AG04449 (cell line): ENCODE measurements at places on chromosomes 4 and X.

DNA sequence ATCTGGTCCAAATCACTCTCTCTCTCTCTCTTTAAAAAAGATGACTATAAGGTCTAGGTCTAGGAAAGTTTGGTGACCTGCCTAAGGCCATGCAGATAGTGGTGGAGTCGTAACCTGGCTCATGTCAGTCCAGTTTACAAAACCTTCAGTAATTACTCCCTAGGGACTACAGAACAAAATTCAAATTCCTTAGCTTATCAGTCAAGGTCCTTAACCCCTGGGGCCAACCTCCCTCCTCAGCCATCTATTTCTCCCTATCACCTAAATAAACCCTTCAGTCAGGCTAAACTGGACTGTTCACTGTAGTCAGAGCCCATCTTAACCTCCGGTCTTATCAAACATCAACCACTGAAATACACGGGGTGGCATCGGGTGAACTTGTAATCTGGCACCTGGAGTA, 68.9 kb downstream of the MAP3K15 start:
- DNase-seq, result no peak

DNA sequence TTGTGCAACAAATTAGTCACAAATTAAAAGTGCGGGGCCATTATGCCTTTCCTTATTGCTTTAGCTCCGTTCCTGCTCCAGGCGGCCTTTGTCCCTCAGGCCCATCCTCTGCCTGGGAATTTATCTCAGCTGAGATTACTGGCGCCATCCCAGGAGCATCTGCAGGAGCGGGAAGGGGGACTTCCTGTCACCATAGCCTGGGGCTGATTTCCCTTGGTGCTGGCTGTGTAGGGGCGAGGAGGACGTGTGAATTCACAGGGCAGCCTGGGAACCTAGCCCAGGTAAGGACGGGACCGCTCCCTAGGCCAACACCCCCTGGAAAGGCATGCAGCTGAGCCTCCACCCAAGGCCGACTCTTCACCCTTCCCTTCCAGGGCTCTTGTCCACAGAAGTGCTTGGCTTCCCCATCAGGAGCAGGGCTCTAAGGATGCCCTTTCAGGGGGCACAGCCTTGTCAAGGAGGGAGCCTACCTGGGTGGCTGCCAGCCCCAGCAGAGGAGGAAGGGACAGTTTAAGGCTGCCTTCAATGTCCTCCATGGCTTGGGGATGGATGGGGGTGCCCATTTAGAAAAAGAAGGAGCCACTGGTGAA, 72.6 kb upstream of the NKX1-1 start:
- DNase-seq, result no peak

- no peak for DNase-seq
Observed at GRCh38 chrX:19639813-19640462, 124.6 kb upstream of the MAP3K15 start.

DNA sequence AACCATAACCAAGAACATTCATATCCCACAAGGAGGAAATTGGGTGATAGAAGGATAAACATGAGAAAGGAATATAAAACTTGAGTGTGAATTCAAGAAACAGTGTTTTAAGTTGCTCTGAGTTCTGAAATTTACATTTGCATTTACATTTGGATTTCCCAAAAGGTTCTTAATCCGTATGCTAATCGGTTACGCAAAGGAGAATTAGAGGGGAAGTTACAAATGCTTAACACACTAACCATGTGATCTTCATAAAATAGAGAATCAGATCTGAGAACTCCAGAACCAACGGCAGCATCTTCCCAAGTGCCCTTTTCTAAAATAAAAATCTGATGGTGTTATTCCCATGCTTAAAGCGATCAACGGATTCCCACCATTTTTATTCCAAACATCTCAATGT, 48.0 kb downstream of the PROM1 start:
- DNase-seq, result no peak

GRCh38 chrX:122703762-122704161, 480.3 kb upstream of the GRIA3 start:
- no peak for DNase-seq

DNA sequence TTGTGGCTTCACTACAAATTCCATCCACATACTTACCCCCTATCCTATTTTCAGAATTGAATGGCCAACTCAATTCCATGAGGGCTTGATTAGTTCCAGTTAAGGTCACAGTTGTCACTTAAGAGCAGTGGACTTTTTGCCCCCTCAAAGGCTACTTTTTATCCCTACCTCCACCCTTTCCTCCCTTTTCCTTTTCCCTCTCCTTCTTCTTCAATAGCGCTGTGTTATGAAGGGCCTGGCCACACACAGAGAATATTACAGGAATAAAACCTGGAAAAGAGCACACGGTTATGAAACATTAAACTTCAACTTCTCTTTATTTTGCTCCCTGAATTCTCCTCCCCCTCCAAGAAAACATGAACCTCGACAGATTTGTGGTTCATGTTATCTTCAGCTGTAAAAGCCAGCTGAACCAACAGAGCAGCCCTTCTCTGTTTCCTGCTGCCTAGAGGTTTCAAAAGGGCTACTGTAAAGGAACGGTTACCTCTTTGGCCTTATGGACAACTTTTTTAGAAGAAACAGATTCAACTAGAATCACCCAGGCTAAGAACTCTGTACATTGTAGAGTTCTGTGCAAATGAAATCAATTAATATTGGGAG, 87.0 kb upstream of the RPL34 start:
- no peak for DNase-seq

DNA sequence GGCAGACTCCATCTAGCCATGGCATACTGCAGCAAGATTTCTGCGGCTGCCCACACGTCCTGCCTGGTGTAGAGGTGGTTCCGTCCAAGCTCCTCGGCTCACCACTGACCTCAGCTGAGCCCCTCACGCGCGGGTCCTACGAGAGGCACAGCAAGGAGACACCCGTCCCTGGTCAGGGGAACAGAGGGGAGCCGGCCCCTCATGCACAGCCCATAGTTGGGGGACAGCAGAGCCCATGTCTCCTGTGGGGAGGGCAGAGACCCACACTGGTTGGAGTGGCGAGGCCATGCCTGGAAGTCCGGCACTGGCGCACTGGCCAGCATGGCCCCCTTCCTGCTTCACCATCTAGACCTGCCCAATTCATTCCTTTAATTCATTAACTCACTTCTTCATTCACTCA, 80.8 kb downstream of the HTRA3 start:
- DNase-seq, result no peak

DNA sequence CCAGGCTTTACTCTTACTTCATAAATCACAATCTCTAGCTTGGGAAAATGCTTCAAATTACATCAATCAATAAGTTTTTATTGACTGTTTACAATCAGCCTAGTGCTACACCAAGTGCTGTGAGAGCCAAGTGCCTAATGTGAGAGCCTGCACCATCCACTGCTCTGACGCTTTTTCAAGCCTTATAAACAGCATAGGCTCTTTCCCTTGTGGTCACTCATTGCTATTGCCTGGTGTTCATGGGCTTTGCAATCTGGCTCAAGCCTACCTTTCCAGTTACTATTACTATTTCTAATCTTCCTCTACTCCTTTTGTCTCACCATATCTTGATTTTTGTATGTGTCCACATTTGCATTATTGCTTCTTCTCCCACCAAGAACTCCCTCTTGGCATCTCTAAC, 77.0 kb downstream of the REELD1 start:
- no peak for DNase-seq

- DNase-seq, result no peak
Observed at GRCh38 chrX:9845578-9845952, 59.3 kb downstream of the SHROOM2 start.

- DNase-seq, result no peak
Observed at GRCh38 chrX:65581661-65582339, 47.2 kb upstream of the LAS1L start.

- no peak for DNase-seq
Observed at GRCh38 chr4:41795796-41796385, 47.4 kb upstream of the PHOX2B start.

DNA sequence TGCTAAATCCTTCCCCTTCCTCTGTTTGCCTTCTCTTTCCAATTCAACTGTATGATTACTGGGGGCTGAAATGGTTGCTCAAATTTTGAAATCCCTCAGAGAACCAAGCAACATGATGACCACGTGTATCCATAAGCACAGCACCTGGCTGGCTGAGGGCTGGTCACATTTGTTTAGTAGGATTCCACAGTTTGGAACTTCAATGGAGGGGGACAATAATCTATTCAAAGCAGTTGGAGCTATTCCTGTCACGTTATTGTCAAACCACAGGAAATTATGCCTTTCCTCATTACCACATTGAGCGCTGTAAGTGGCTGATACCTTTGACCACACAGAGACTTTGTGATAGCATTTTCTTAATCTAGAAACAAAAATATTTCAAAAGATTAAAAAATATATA, 7.0 kb downstream of the TMSB4X start:
- no peak for DNase-seq

DNA sequence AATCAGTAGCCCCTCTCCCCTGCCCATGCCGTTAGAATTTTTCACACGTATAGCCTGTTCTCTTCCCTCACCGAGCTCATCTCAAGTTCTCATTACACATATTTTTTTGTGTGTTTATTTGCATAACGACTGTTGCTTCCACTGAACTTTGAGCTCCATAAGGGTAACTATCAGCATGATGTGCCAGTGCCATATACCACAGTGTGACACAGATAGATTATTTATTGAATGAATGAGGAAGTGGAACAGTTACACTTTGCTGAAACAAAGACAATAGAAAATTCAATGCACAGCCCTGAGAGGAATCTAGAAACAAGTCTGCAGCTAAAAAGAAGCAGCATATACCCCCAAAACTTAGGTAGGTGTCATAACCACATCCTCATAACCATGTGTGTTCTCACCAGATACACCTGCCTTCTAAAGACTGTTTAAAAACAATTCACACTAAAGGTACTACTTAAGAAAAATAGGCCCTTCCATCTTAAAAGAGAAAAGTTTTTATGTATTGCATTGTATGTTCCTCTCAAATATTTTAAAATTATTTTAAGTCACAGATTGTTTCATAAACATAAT, 389.9 kb downstream of the PACRGL start:
- no peak for DNase-seq

DNA sequence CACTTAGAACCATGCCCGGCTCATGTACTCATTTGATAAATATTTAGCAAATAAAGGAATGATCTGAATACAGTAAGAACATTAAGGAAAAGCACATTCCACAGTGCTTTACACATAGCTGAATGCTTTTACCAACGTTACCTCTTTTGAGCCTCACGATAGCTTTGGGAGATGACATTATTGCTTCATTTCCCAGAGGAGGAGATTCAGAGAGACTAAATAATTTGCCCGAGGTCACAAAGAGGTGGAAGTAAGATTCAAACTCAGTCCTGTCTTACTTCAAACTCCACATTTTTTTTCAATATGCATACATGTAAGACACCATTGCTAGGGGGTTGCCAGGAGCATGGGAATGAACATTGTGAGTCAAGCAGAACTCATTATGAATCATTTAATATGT, 538.5 kb downstream of the BCOR start:
- DNase-seq, result no peak

DNA sequence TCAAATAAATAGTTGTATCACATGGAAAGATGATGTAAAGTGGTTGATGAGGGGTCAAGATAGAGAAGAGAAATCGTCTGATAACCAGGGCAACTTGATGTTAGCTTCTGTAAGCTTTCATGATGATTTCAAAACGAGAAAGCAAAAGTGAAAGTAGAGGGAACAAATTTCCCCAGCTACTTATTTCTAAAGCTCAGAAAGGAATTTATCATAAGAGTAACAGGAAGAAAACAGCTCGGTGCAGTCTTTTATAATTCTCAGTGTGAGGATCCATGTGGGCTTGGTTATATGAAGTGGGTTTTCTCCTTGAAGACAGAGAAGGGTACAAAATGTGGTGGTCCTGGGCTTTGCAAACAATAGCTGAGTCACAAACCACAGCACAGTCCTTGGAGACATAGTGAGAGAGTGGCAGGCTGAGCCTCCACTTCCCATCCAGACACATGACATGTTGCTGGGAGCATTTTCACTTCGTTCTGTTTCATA, 32.1 kb upstream of the GLRA2 start:
- DNase-seq, result no peak

DNA sequence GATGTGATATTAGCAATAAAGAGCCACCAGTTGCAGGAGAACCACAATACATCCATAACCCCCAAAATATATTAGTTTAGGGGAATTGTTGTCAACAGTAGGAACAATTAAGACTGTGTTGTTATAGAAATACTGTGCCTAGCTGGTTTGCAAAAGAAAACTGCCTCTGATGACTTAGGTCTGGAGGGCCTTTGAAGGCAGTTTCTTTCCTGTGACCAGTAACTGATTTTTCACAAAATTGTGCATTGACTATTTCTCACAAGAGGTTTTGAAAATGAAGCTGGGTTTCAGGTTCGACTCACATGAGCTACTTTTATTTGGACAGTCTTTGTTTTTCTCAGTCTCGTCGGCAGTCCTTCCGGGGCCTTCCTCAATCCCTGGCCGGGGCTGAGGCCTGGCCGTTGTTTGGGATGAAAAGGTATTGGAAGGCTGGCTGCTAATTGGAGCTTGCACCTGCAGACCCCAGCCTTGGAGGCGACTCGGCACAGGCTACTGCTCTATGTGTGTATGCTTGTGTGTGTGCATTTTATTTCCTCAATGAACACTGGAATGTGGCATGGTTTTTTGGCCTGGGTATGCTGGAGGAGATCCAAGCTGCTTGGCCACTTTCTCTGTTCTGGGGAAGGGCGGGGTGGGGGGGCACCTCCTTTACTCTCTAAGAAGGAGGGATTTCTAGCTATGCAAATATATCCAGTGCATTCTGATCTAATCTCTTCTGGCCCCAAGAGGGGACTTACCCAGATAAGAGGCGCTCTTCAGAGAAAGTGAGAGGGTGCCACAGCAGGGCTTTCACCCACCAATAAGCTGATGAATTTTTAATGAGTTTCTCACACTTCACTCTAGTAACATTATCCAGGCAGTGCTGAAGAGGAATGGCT, 49.5 kb upstream of the LNX1 start:
- no peak for DNase-seq

- no peak for DNase-seq
Observed at GRCh38 chr4:168618577-168619265, 121.9 kb downstream of the PALLD start.

DNA sequence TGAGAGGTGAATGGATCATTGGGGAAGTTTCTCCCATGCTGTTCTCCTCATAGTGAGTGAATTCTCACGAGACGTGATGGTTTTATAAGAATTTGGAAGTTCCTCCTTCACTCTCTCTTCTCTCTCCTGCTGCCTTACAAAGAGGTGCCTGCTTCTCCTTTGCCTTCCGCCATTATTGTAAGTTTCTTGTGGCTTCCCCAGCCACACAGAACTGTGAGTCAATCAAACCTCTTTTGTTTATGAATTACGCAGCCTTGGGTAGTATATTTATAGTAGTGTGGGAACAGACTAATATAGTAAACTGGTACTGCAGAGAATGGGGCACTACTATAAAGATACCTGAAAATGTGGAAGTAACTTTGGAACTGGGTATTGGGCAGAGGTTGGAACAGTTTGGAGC, 7.8 kb upstream of the CTAG2 start:
- DNase-seq, result no peak

GRCh38 chrX:68261060-68261672, 172.1 kb downstream of the OPHN1 start:
- no peak for DNase-seq

DNA sequence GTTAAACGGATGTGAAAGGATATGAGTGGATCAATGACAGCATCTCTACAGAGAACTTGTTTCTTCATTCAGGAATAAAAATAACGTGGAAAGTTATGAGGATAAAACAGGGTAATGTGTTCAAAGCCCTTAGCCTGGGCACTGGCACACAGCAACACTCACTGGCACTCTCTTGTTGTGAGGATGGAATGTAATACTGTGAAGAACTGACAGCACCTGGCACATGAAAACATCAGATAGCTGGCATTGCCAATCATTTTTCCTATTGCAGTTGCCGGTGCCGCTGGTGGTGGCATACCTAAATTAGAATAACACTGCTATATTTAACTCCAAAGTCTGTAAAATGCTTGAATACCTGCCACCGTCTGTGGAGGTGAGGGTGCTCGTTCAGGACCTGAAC, 1061.2 kb downstream of the DMD start:
- DNase-seq, result no peak
